ENCODE measurements at places on chromosomes 1 and 21. TPM values are rescaled to one million over a fixed set of nuclear protein-coding genes. Genes with fewer than 3 reads are reported as not detected.

DNA sequence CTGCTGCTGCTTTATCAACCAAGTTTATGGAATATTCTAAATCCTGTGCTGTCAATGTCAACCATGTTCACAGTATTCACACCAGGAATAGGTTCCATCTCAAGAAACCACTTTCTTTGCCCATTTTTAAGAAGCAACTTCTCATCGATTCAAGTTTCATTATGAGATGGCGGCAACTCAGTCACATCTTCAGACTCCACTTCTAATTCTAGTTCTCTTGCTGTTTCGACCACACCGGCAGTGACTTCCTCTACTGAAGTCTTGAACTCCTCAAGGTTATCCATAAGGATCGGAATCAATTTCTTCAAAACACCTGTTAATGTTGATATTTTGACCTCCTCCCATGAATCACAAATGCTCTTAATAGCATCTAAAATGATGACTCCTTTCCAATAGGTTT lies 39.7 kb upstream of the IFNLR1 start:
- DNase-seq, result no peak

GRCh38 chr1:185477638-185478580 lies 160.9 kb upstream of the IVNS1ABP start:
- DNase-seq, result no peak

GRCh38 chr1:84753516-84754385 lies 63.5 kb upstream of the SSX2IP start:
- DNase-seq, result peak; percentile 69

DNA sequence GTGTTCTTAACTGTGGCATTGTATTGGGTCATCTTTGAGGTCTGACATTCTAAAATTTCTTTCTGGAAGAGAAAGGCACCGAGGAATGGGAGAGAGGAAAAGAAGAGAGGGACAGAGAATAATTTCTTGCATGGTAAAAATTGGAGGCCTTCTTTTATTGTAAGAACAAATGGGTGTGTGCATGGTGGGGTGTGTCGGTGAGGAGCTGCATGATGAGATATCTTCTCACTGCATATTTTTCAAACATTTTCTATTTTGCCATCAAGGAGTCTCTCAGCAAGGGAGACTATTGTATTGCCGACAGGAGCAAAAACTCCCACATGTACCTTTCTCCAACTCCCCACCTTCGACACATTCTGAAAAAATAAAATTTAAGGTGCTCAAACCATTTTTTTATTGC lies 6.5 kb upstream of the CTSE start:
- DNase-seq, result no peak

DNA sequence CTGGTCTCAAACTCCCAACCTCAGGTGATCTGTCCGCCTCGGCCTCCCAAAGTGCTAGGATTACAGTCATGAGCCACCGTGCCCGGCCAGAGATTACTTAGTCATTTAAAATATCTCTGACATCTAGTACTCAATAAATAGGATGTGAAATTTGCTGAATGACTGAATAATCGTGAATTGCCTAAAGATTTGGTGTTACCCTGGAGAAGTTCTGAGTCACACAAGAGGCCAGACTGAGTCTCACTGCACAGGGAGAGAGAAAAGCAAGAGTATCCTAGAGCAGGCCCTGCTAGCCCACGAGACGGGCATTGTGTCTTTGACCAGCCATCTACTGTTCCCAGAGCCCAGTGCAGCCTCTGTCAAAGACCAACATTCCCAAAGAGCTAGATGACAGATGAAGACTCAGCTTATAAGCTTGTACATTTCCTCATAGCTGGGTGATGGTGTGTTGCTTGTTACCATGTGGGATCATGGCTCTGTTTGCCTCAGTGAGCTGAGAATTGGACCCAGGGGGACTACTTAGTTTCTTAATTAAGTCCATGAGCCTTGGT lies 5.6 kb upstream of the EIF4G3 start:
- no peak for DNase-seq

DNA sequence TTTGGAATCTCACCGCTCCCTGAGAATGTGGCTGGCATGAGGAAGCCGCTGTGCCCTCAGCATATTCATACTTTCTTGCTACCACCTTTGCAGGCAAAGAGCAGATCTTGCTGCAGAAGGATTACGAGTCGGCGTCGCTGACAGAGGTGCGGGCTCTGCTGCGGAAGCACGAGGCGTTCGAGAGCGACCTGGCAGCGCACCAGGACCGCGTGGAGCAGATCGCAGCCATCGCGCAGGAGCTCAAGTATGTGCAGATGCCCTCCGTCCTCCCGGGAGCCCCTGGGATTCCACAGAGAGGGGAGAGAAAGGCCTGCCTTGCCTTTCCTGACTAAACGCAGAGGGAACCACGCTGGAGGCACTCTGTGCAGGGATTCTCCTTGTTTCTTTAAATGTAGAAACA lies 50.6 kb upstream of the MTR start:
- no peak for DNase-seq

DNA sequence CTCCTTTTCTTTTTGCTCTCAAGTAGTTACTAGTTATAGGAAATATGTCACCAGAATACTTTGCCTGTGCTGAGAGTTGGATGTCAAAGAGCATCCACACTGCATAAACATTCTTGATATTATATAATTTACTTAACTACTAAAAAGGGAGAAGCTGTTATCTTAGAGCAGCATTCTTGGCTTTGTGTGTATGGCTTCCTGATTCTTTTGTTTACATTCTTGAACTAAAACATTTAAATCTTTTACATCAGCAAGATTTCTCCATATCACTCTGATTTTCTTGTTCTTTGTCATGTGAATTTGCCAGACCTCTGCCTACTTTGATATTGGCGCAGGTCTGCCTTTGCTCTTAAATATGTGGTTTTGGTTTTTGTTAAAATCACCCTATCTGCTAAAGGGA lies 48.8 kb downstream of the SUCO start:
- no peak for DNase-seq

- DNase-seq, result no peak
Measured at GRCh38 chr1:25610822-25611630, 5.6 kb upstream of the MAN1C1 start.

DNA sequence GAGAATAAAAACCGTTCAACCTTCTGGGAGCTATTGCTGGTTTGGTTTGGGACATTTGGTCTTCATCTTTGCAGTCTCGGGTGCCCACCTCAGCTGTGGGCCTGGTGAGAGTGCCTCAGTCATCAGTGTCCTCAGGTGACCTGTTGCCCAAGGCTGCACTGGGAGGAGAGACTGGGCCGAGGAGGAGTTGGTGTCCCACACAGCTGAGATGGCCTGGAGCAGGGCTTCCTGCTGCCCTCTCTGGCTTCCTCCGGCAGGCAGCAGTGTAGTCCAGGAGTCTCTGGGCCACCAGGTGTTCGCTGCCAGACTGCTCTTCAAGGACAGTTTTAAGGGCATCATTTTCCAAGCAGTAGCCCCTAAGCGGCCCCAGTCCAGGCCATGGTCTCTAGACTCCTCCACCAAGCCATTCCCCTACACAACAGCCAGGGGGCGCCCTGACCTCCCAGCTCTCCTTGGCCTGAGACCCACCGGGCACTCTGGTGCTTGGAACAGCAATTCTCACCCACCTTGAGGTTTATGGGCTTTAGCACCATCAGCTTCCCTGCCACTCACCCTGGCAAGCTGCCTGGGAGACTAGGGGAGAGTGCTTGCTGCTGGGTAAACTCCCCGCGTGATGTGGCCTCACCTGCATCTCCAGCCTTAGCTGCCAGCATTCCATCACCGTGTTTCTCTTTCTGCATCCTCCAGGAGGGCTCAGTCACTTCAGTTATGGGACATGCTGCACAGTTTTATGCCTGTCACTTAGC lies 9.1 kb upstream of the SYTL1 start:
- DNase-seq, result peak; percentile 32

DNA sequence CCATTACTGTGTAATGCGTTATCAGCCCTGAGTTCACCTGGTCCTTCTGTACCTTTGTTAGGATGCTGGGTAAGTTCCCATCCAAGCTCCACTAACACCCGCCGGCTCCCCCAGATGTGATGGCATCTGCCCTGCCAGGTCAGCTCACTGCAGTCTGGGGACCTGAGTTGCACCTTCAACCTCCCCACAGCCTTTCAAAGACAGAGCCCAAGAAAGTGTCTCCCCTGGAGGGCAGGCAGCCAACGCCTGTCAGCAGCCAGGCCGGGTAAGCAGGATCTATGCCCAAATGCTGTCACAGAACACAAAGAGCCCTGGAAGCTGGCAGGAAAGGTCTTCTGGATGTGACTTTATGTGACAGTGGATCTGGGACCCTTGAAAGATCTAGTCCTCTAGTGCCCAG lies 13.7 kb downstream of the MRAP start:
- no peak for DNase-seq

GRCh38 chr1:232600424-232601258 lies 29.3 kb downstream of the SIPA1L2 start:
- DNase-seq, result no peak

DNA sequence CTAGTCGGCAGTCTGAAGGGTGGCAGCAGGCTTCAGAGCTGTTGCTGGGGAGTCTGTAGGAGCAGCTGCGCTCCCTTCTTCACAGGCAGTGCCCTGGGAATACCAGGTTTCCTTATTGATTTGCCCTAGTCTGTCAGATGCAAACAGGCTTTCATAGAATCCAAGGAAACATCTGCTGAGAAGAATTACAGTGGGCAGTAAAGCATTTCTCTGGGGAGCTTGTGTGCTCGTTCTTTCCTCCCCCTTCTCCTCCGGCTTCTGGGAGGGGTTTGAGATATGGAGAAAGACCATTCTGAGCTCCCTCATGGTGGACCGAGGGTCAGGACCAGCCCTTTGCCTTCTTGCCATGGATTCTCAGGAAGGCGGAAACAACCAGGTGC lies 25.4 kb upstream of the PARP1 start:
- no peak for DNase-seq

IGSF3 gene
- total RNA-seq, result 0.13 TPM

C8B gene
- not detected for total RNA-seq

HPCAL4 gene
- total RNA-seq, result 32.5 TPM

TNFRSF8 gene
- total RNA-seq, result not detected

AMY1B gene
- not detected for total RNA-seq

CGN gene
- total RNA-seq, result 2.6 TPM

GJB3 gene
- total RNA-seq, result not detected

PROK1 gene
- not detected for total RNA-seq

RRP15 gene
- total RNA-seq, result 20.8 TPM

All from naive thymus-derived CD8-positive, alpha-beta T cell (primary cell).